D721Med (cell line): ENCODE measurements at places on chromosomes 11 and 22.
A peak's percentile ranks its signal among the peaks of the same experiment; 100 is the strongest.

DNA sequence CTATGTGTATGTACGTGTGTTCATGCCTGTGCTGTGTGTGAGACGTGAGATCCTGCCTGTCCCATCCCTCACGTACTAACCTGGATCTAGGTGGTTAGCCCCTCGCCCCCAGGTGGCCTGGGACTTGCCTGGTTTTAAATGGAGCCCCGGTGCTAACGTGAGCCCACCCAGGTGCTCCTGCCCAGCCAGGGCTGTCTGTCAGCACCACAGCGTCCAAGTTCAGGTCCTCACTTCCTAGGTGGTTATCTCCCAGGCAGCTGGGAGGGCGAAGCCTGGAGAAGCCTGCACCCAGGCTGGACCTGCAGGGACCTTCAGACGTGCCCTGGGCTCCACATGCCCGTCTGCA is 86.0 kb downstream of the KCNQ1 start:
- no peak for DNase-seq

DNA sequence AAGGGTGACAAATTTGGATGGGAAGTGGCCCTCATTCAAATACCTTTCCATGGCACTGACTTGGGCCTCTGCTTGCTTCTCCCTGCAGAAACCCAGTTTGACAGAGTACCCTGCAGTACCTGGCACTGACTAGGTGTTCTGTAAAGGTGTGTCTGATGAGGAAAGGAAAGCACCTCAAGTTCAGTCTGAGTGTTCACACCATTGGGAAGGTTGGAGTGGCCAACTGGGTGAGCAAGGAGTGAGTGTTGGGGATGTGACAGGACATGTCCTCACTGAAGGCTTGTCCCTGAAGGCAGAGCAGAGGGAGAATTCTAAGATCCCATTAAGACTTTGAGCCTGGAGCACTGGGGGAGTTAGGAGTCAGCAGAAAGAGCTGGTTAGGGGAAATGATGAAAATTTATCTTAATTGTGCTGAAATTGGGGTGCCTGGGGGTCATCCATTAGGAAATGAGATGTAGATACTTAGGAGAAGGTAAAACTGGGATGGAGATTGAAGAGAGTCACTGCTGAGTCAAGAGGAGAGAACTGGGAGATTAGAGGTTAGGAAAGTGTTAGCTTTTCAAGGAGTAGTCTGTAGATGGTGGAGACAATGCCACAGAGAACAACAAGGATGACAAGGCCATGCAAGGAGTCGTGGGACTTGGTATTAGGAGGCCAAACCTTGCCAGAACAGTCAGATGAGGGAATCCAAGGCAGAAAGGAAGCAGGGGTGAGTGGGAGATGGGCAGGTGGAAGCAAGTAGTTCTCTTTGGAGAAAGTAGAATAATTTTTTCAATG is 6.1 kb downstream of the SREBF2 start:
- no peak for DNase-seq

DNA sequence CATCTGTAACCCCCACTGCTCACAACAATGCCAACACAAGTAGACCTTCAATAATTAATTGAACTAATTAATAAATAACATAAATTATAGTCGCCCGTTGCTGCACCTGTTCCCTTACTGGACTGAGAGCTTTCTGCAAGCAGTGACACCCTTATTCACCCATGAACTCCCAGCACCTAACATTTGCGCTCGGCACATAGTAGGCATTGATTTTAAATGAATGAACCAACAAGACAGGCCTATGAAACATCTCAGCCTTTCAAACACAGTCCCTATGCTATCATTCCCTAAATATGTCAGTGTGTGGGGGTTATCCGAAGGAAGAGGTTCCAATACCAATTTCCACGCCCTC is 1.1 kb downstream of the THAP12 start:
- DNase-seq = no peak

- no peak for DNase-seq
Observed at GRCh38 chr11:14181121-14181520, 177.9 kb downstream of the RRAS2 start.

- DNase-seq = no peak
Observed at GRCh38 chr22:20203552-20204201, 52.8 kb upstream of the CCDC188 start.

GRCh38 chr11:72646024-72646423 is 28.2 kb downstream of the PDE2A start:
- DNase-seq = no peak

DNA sequence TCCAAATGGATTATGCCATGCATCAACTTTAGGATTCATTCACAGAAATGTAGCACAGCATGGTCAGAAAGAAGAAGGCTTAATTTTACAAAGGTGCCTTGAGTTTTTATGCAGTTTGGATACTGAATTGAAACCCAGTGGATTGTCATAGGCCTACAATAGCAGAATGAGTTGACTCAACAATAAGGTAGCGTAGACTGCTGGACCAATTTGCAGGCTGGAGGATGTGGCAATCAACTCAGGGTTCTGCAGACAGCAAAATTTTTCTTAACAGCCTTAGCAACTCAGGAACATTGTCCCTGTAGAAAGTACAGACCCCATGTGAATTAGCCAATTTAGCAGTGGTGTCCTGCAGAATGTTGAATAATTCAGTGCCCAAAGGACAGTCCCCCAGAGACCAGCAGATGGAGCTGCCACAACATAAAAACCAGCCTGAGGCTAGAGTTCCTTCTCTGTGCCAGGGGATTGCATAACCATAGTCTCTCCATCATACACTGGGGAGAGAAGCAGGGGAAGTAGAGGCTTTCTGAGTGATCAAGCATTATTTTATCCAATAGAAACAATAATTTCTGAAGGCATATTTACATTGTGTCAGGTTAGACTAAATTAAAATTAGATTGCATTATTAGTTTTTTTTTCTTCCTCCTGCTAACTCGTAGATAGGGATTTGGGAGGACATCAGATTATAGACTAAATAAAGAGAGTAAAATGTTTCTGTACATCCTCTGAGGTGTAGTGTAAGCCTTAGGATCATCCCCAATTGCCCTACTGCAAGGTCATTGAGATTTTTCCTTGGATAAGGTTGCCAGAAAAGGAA is 20.3 kb upstream of the MRPL17 start:
- DNase-seq = no peak

DNA sequence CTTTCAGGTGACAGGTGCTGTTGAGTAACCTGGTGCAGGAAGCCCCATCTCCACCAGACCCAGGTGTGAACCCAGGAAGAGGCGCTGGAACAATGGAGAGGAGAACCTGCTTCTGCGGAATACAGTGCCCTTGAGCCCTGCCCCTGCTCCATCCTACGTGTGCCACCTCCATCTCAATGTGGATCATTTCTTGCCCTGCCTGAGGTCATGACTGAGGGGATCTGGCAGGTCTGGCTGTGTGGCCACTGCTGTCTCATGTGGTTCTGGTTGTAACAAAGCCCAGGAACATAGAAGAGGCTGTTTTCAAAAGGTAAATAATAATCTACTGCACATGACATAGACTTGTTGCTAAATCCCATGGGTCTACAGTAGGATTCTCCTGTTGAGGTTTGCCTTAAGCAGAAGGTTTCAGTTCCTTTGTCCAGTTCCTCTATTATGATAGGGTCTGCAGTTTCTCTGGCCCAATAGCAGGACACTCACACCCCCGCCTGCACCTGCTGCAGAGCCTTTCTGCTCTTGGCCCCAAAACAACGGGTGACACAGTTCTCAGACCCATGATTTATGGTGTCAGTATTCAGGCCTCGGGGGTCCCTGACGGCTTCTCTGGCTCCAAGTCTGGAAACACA is 113.5 kb upstream of the IGLL5 start:
- no peak for DNase-seq

DNA sequence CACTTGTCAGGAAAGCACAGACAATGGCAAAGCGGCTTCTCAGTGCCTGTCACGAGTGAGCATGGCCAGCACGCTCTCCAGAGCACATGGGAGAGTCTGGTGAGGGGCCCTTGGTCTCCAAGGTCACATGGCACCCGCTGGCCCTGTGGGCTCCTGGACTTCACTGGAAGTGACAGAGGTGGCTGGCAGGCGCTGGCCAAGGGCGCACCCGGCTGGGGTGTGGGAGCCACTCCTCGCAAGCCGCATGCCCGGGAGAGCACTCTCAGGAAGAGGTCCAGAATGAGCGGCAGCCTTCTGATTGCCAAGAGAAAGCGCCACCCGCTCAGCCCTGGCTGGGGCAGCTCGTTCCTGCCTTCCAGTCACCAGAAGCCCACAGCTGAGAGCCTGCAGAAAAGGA is 17.1 kb upstream of the MOB2 start:
- no peak for DNase-seq

DNA sequence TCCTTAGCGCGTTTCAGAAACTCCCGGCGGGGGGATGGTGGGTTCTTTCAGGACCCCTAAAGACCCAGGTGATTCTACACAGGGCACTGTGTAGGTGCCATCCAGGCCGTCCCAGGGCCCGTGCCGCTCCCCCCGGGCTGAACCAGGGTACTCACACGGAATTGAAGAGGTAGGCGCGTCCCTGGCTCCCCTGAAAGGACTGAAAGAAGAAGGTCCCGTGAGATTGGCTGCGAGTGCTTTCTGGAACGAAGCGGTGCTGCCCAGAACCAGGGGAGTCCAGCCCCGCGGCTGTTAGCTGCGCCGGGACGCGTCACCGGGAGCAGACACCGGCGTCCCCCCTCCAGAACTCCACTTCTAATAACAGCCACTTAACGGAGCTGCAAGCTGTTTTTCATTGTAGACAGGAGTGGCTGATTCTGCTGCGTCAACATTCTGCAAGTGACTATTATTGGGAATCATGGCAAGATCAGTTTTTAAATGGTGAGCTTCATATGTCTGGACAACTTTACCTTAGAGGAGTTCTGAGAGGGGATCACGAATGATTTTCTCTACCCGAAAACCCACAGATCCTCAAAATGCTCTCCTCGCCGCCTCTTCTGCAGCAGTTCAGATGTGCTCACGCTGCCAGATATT is 31.8 kb downstream of the YPEL1 start:
- no peak for DNase-seq

DNA sequence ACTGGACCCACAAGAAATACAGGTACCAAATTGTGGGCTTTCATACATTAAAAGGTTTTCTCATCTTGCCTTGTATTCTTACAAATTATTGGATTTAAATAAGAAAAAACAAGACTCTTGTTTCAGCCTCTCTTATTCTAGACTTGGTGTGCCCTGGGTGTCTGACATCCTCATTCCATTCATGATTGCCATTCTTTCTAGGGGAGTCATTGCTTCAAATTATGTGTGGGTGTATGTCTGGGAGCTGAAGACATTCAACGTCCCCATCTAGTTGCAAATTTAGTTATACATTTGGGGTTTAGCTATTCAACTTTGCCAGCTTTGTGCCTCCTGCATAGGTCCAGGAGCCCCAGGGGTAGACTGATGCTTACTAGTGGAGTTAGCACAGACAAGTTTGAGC is 18.1 kb downstream of the MAML2 start:
- no peak for DNase-seq

DNA sequence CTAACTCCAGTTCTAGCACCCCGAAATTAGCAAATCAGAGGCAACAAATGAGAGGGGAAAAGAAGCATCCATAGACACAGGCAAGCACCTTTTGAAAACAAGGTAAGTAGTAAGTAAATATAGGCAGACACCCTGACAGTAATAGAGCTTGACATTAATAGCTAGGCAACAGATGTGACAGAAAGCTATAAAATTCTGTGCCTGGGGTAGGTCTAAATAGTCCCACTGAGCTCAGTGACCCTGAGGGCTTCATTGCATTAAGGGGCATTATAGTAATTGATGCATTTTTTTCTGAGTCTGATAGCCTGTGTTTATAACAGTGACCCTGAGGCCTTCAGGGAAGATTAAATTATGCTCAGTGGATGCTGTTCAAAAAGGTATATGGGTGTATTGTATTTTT is 197.1 kb downstream of the HIPK3 start:
- DNase-seq = peak; percentile 38

DNA sequence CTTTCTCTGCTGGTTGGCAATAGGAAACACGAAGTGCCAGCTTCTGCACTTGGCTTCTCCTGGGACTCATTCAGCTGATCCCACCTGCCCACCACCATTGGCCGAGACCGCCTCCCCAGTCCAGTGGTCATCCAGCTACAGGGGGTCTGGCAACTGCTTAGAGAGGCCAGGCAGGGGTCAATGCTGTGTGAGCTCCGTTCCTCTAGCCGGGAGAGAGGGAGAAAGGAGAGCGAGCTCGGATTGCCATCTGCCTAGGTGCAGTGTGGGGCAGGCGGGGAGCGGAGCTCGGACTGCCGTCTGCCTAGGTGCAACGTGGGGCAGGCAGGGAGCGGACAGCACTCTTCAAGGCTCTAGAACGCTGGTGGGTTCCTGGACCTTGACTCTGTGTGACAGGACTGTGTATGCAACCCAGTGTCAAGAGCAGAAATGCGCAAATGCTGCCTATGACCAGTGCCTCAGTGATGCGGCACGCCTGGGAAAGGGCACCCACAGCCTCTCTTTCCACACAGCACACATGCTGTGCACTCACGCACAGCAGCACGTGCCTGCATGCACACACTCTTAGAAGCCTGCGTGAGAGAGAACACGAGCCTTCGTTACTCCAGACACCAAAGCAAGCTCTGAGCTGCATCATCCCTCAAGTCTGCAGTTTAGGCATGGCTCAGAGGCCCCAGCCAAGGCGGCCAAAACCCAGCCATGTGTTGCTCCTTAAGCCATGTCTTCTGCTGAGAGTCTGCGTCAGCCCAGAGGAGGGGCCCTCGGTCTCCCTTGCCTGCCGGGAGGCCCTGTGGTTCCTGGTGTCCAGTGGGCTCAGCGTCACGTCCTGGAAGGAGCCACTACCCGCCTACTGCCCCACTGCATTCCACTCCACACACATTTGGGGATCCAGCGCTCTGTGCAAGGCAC is 26.8 kb upstream of the JAM3 start:
- no peak for DNase-seq

DNA sequence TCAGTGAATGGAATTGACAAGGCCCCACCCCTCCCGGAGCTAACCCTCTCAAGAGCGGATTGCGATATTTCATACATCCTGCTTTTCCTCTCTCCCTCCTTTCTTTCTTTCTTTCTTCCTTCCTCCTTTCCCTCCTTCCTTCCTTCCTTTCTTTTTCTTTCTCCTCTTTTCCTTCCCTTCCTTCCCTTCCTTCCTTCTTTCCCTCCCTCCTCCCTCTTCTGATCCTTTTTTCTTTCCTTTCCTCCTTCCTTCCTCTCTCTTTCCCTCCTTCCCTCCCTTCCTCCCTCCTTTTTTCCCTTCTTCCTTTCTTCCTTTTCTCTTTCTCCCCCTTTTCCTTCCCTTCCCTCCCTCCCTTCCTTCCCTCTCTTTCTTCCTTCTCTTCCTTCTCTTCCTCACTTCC is 15.0 kb upstream of the MN1 start:
- no peak for DNase-seq

GRCh38 chr11:48033918-48034341 is 53.6 kb downstream of the PTPRJ start:
- no peak for DNase-seq

DNA sequence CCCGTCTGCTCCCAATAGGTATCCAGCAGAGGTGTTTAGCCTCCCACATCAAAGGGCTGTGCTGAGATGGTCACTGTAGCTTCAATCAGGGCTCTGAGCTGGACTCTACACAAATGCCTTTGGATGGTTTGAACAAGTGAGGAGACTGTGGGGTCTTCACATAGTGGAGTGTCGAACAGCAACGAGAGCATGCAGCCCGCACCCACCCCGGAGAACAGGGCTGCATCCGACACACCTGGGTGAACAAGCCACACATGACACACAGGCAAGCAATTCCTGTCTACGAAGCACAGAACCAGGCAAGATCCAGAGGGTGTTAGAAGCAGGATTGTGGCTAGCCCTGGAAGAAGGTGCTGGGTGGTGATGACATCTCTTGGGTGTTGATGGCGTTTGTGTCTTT is 58.0 kb upstream of the FGF3 start:
- DNase-seq = no peak
